Hypothalamus (tissue), 51 donors: ENCODE measurements at places on chromosomes 1 and 21.

DNA sequence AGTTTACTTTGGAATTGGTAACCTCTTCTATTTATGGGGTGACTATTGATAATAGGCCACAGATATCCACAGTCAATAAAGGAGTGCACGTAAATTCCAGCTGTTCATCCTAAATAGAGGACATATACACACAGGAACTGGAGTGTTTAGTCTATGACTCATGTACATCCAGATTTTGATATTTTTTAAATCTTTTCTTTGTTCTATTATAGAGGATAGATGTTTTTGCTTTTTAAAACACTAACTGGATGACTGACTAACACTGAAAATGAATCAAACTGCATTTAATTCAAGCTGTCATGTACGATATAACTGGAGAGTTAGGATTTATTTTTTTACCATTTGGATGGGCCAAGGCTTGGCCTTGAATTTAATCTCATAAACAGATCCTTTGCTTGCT, 45.9 kb downstream of the RGL1 start:
- no peak for DNase-seq

GRCh38 chr21:41488080-41488479, 19.9 kb downstream of the TMPRSS2 start:
- no peak for DNase-seq

GRCh38 chr1:11072216-11072917, 12.5 kb upstream of the SRM start:
- DNase-seq: no peak

DNA sequence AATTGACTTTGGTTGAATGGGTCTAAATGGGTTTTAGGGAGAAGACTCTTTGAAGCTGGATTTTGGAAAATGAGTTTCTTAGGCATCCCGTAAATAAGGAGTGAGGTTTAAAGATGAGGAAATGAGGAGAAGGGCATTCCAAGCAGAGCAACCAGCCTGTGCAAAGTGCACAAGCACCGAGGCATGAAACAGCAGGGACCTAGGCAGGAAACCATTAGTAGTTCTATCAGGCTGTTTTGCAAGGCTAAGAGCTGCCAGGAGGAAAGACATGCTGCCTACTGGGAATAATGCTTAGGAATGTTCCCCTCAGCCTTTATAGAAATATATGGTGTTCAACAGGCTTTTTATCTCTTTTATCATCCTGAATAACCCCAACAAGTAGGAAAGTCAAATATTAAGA, 153.1 kb upstream of the FGGY start:
- no peak for DNase-seq

- no peak for DNase-seq
Measured at GRCh38 chr1:61645476-61645875, 79.5 kb downstream of the TM2D1 start.

DNA sequence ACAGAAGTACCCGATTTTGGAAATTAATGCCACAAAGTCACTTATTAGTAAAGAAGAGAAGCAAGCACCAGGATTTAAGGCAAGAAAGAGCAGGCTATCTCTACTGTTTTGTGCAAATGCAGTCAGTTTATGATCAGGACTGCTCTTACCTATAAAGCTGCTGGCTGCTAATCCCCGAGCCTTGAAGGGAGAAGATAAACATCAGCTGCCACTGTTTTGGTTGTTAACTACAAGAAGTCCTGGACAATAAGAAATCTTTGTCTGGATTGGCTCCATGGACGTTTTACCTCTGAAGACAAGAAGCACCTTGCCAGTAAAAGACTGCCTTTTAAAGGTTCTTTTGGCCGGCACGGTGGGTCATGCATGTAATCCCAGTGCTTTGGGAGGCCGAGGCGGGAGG, 21.4 kb downstream of the FRRS1 start:
- DNase-seq: no peak

DNA sequence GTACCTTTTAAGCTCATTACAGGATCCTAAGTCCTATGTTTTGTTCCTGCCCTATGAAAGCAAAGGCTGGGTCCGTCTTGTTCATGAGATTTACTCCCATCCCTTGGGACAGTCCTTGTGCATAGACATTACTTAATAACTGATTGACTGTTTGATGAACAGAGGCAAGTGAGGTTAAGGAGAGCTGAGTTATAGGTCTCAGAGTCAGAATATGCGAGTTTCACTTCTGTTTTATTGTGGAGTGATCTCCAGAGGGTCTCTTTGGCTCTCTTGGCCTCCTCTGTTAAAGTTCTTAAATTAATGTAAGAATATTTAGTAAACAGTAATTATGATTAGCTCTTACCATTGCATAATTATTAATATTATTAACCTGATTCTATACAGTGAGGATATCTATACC, 52.6 kb downstream of the BRINP2 start:
- DNase-seq: no peak

DNA sequence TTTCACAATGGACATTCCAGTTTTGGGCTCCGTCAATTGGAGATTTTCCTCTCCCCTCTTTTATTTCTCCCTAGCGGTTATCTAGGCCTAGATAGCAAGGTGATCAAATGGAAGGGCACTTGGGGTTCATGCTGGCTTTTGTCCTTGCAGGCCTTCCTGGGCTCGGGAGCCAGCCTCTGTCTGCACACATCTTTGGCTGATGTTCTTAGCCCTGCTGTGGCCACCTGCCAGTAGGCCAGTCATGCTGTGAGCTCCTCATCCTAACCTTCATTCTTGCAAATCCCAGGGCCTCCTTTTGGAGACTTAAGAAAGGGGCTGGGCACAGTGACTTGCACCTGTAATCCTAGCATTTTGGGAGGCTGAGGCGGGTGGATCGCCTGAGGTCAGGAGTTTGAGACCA, 13.5 kb downstream of the TIE1 start:
- no peak for DNase-seq

DNA sequence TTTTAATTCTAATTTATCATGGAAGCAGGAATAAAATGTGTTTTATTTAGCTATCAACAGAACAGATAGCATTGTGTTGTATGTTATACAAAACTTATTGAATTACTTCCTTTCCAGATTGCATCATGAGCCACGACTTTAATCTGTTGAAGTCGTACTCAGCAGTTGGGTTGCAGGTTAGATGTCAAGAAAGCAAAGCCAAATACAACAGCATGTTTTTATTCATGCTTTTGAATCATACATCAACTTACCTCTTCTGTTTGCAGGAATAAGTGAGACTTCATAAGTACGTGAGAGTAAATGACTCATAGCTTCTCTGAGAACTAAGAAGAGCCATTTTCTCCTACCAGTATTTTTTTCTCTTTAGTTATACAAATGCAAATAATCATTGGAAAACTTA, 110.8 kb upstream of the ADGRL4 start:
- no peak for DNase-seq

- no peak for DNase-seq
Measured at GRCh38 chr21:38908537-38908936, 102.8 kb downstream of the ETS2 start.

- no peak for DNase-seq
Measured at GRCh38 chr1:227323171-227323966, 5.1 kb upstream of the CDC42BPA start.

GRCh38 chr21:45715441-45715840, 71.9 kb downstream of the PCBP3 start:
- no peak for DNase-seq

DNA sequence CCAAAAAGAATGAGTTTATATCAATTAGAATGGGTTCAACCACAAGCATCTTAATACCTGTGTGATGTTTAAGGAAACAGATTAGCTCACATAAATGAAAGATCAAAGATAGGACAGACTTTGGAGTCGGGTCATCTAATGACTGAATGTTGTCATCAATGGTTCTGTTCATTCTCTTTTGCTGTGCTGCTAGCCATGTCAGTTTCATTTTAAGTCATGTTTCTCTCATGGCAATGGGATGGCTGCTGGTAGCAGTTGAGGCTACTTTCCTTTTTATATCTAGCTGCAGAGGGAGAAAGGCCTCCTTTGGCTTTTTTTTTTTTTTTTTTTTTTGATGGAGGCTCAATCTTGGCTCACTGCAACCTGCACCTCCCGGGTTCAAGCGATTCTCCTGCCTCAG, 86.9 kb upstream of the SPAG17 start:
- no peak for DNase-seq

GRCh38 chr1:229028544-229028943, 242.4 kb upstream of the RAB4A start:
- no peak for DNase-seq

- no peak for DNase-seq
Measured at GRCh38 chr1:64179588-64179987, 23.8 kb upstream of the UBE2U start.

GRCh38 chr21:33117101-33117888, 47.4 kb downstream of the OLIG1 start:
- peak; percentile 60 for DNase-seq

DNA sequence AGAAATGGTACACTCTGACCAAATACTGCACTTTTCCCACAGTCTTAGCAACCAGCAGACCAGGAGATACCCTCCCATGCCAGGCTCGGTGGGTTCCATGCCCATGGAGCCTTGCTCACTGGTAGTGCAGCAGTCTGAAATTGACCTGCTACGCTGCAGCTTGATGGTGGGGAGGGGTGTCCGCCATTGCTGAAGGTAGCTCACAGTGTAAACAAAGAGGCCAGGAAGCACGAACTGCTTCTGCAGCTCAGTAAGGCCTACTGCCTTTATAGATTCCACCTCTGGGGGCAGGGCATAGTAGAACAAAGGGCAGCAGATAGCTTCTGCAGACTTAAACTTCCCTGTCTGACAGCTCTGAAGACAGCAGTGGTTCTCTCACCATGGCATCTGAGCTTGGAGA, 12.3 kb upstream of the IFI44L start:
- DNase-seq: no peak

GRCh38 chr1:155645034-155645598, 35.1 kb downstream of the MSTO1 start:
- DNase-seq: no peak

DNA sequence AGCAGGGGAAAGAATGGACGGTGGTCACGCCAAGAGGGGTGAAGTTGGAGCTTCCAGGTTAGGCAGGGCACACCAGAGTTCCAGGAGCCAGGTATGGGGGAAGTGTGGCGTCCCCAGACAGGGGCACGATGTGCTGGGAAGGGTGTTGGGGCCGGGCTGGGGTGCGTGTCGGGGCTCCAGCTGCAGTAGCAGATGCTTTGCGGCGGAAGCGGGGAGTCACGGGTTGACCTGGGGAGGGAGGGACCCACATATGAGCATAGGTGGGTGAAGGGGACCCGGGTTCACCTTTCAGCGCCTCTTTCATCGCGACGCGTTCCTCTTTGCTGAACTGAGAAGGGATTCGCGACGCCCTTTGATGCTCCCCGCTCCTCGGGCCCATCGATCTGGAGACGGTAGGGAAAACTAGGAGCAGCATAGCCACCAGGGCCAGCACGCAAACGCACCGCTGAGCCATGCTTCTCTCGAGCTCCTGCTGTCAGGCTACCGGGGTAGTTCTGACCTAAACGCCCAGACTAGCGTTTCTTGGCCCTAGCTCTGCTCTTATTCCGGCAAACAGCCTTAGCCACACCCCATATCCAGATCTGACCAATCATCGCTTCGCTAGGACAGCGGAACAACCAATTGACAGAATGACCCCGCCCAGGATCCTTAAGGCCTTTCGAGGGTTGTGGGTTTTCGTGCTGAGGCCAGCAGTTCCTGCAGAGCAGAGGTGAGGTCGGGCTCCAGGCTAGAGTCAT, at the start of gene PM20D1:
Gene PM20D1 (minus strand): TSS at position 514 of the 737 bp plus-strand sequence. CDS start 60 bp downstream, at position 454.
- peak; percentile 83 for DNase-seq

GRCh38 chr1:81543764-81544163, 257.0 kb upstream of the ADGRL2 start:
- no peak for DNase-seq

DNA sequence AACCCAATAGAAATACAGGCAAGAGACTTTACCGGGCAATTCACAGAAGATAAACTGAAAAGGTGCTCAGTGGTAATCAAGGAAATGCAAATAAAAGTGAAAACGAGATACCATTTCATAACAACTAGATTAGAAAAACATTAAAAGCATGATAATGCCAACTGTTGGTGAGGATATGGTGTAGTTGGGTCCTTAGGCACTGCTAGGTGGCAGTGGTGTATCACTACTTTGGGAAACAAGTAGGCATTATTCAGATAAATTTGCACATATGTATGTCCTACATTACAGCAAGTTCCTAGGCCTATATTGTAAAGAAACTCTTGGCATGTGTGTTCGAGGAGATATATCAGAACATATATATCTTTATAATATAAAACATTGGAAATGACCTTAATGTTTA, 31.0 kb downstream of the AZIN2 start:
- DNase-seq: no peak

DNA sequence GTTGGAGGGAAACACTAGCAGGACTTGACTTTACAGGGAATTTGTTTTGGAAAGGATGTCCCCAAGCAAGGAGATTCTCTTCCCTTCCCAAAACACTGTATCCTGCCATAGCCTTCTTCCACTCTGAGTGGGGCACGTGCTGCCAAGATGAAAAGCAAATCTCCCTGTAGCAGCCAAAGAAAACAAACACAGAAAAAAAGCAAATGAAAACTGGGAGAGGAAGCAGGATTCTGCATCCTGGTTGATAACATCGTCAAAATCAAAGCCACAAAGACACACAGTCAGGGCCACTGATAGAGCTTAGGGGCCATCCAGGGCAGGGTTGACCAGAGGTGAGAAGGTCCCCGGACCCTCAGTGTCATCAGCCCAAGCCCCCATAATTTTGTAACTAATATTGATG, 16.0 kb upstream of the MTARC2 start:
- DNase-seq: no peak

DNA sequence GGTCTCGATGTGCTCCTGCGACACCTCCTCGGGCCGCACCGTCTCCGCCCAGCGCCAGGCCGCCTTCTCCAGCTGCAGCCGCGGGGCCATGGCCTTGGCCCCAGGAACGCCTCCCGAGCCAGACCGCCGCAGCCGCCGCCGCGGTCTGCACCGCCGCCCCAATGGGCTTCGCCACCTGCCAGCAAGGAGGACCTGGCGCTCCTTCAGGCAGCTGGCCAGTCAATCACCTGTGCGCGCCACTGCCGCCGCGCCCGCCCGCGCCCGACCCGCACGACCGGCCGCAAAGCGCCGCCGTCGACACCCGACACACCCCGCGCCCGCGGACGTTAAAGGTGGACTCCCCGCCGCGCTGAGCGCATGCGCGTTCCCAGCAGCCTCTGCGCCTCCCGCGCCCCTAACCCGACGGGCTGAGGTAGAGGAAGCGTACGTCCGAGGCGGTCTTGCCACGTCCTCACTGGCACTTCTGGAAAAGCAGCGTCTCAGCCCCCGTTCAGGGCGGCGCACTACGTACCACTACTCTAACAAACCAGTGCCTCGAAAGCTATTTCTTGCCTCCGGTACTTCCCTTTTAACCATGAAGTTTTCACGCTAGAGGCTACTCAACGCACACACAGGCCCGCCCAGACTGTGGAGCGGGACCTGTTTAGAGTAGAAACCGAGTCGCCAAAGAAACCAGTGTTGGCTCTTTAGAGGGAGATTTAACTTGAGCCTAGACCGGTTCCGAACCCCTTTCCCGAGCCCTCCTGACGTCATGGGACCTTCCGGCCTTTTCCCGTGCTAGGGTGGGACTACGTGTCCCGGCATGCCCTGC, at the start of gene USP48:
Gene USP48 (minus strand): TSS at position 282 of the 811 bp plus-strand sequence. CDS start 192 bp downstream, at position 90.
- peak; percentile 97 for DNase-seq
